Stimulated activated CD8-positive, alpha-beta memory T cell treated with anti-CD3 and anti-CD28 coated beads, Interleukin-4, amount 100 ng/mL, for 1 hour (primary cell): ENCODE measurements at places on chromosomes 1 and 21.

DNA sequence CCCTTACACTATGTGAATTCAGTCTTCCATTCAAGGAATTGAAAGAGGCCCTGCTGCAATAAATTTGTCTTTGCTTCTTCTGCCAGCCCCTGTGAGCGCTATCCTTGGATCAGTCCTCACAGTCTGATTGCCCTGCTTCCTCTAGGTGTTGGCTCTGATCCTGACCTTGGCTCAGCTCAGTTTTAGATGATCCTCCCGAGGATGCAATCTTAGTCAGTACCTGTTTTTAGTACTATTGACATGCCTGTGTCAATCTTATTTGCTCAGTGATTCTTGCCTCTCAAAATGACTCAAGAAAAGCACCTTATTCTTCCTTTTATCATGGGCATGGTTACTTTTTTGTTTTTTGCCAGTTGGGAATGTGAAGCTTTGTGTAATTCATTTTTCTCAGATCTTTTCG, 101.4 kb upstream of the KCNK1 start:
- DNase-seq, result no peak

- no peak for DNase-seq
These were observed 117.5 kb downstream of the TOMM20 start for GRCh38 chr1:235011064-235011598.

DNA sequence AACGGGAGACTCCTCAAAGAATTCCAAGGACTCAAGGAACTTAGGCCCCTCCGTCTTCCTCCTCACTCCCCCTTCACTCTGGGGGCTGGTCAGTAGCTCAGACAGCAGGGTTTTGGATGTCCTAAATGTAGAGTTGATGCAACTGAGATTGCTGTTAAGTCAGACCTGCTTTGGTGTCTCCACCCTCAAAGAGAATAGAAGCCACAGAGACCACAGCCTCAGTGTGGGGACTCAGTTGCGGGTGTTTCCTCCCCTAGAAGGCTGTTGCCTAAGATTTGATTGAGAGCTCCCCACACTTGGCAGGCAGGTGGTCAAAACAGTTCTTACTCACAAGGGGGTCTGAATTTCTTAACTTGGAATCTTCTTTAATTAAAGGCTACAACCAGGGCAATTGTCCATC, 7.6 kb downstream of the MAN1C1 start:
- DNase-seq, result no peak

DNA sequence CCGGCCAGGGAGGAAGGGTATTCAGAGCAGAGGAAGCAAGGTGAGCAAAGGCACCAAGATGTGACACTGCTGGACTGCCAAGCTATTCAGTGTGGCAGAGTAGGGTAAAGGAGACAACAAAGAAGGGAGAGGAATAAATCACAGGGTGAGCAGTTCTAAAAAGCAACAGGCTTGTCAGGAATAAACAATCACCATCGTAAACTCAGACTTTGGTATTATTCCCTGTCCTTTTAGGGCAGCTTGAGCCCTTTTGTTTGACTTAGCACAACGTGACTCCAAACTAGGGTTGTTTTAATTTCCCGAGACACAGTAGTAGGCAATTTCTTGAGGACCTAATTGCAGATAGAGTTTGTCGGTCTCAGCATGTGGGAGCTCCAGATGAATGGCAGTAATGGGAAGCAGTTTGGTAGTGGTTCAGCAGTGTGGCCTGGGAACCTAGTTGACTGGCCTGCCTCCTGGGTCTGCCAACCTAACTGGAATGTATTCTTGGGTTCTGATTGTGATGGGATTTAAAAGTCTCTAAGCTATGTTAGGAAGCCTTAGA, 4.3 kb downstream of the CR1L start:
- no peak for DNase-seq

- DNase-seq, result no peak
These were observed 30.4 kb downstream of the RAP1GAP start for GRCh38 chr1:21638531-21639341.

GRCh38 chr21:36321325-36322082, 1.5 kb downstream of the MORC3 start:
- DNase-seq, result no peak

- no peak for DNase-seq
These were observed 6.3 kb upstream of the TRIM33 start for GRCh38 chr1:114517348-114517747.

DNA sequence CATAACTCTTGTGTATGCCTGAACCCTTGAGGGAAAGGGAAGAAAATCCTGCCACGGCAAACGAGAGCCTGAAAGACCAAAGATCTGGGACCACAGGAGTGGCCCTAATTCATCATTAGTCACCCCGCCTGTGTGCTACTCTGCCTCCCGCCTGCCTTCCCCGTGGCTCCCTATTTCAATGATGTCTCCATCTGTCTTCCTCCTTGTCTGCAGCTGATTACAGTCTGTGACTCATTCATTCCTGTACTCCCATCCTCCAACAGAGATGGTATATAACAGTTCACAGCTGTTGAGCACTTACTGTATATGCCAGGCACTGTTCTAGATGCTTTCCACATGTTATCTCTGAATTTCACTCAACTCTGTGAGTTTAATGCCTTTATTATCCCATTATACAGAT, 96.6 kb downstream of the SEC16B start:
- DNase-seq, result no peak

- DNase-seq, result no peak
These were observed 43.7 kb downstream of the SRSF11 start for GRCh38 chr1:70264839-70265238.

GRCh38 chr1:187018291-187018690, 189.5 kb downstream of the PLA2G4A start:
- DNase-seq, result no peak

GRCh38 chr1:81585371-81585770, 215.4 kb upstream of the ADGRL2 start:
- no peak for DNase-seq

DNA sequence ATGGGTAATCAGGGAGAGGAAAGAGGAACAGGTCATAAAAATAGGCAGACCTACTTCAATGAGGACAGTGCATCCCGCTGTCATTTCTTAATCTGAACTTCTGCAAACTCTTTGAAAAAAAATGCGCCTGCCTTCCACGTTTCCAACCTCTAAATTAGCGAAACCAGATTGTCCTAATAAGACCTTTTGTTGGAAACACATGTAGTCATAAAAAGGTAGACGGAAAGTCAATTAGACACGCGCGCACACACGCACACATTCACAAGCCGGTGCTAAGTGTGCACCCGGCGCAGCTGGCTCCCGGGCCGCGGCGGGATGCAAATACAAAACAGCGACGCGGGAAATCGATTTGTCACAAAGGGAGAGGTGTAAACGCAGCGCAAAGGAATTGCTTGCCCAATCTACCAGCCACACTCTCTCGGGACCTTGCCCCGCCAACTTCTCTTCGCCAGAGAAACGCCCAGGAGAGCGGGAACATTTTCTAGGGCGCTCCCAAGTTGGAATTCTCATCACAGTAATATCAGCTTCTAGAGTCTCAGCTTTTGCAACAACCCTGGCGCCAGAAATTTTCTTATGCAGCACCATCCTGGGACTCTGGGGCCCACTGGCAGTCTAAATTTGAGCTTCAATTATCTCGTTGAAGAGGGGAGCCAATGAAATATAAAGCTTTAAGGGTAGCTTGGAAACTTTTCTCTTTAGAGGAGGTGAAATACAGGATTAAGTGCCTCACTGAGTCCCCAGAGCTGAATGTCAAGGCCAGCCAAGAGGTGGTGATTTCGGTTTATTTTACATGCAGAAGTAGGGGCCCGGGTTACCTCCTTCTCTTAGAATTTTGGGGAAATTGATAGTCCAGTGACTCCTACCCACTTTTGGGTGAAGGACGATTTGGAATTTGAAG, 4.5 kb downstream of the PRRX1 start:
- DNase-seq, result no peak

- no peak for DNase-seq
These were observed 238.4 kb upstream of the DMRTA2 start for GRCh38 chr1:50661626-50662025.

DNA sequence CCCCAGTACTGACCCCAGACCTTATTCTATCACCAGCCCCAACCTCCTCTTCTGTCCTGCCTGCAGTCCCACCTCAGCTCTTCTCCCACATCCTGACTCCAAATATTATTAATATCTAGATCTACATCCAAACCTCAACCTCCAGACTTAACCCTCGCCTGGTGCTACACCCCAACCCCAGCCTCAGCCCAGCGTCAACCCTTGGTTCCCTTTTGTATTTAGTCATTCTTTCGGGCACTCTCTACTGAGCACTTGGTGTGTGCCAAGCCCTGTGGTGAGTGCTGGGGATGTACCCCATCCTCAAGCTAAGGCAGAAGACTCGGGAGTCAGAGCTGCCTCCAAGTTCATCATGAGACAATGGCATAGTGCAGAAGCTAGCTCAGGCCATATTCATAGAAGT, 1.1 kb downstream of the SHISAL2A start:
- no peak for DNase-seq

DNA sequence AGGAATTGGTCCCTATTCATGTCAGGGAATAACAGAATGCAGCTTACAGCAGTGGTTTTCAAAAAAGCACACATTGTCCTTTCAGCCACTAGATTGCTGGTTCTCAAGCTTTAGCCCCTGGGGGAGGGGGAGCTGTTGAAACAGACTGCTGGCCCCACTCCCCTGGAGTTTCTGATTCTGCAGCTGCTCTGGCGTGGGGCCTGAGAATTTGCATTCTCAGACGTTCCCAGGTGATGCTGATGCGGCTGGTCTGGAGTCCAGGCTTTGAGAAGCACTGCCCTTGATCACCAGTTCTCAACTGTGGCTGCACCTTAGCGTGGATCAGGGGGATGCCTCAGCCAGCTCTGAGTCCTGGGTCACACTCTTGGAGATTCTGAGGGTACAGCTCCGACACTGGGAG, 62.7 kb upstream of the LAPTM5 start:
- no peak for DNase-seq

DNA sequence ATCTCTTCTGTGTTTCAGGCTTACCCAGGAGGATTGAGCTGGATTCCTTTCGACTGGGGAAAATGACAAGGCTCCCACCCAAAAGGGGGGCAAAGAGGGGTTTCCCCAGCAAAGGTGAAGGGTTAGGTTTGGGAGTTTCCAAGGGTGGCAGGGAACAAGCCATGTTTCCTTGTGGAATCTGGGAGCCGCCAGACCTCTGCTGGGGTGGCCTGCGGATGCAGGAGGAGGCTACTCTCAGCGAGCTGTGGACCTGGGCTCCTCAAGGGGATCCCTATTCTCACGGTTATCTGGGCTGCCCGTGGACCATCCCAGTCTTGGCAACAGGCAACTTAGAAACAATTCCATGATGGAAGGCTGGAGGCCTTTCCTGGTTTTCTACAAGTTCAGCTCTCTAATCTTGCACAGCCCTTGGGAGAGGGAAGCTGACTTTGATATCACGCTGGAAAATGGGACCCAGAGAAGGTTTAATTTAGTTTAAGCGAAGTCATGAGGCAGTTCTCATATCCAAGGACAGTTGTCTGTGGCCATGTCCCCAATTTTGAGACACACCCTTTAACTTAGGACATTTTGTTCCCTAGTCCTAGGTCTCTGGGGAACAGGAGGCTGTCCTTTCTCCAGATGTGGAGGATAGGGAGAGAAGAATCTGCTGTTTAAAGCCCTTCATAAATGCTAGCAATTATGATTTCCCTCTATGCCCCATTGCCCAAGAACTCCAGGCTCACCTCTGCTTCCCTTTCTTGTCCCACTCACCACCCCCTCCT, 24.7 kb upstream of the STUM start:
- no peak for DNase-seq

- no peak for DNase-seq
These were observed 6.4 kb upstream of the KIF14 start for GRCh38 chr1:200626853-200627534.

GRCh38 chr21:36654796-36655325, 44.1 kb upstream of the SIM2 start:
- DNase-seq, result no peak

GRCh38 chr1:21930080-21930571, 7.0 kb downstream of the HSPG2 start:
- DNase-seq, result no peak

DNA sequence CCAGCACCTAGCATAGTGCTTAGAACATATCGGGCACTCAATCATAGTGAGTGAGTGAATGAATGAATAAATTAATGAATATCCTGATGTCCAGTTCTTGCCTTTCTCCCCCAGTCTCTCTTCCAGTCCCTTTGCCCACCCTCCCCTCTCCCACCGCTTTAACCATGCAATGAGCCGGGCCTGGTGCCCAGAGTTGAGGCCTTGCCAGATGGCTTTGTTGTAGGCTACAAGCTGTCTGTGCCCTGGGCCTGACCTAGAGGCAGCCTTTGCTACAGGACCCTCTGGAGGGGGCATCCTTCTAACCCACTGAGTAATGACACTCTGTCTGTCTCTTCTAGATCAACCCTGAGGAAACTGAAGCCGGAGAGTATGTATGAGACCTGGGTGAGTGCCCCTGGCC, 6.9 kb downstream of the CASQ1 start:
- no peak for DNase-seq

- DNase-seq, result no peak
These were observed 59.3 kb upstream of the NTPCR start for GRCh38 chr1:232891071-232891470.

GRCh38 chr1:155026154-155026553, 7.4 kb downstream of the DCST2 start:
- no peak for DNase-seq

DNA sequence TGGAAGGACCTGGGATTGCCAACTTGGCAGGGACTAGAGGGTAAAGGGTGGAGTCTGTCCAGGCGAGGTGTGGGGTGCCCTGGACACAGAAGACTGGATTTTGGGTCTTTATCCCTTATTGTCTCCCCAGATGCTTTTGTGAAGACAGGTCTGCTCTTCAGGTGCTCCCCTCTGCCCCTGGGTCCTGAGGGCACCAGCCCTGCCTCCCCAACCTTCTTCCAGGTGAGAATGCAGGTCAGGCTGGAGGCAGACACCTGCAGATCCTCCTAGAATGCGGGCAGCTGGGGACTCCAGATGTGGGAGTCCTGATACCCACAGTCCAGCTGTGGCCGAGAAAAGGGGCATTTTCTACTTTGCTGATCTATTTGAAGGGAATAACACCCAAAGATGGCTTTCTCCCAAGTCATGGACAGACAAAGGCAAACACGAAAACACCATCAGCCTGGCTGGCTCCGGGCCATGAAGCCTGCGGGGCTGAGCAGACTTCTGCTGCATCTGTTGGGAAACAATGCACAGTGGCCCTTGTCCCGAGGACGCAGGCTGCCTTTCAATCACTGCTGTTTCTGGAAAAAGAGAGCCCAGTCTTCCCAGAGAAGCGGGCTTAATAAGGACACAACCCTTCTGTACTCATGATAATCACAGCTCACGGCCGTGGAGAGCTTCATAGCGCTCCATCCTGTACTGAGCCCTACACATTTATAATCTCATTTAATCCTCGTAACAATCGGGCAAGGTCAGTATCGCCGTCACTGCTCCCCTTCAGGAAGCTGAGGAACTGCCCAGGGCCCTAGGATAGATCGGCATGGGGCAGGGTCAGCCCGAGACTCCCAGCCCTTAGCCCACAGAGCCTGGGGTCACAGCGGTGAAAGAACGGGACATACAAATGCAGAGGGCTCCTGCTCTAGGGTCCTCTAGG, 62.0 kb upstream of the ABCG1 start:
- no peak for DNase-seq

DNA sequence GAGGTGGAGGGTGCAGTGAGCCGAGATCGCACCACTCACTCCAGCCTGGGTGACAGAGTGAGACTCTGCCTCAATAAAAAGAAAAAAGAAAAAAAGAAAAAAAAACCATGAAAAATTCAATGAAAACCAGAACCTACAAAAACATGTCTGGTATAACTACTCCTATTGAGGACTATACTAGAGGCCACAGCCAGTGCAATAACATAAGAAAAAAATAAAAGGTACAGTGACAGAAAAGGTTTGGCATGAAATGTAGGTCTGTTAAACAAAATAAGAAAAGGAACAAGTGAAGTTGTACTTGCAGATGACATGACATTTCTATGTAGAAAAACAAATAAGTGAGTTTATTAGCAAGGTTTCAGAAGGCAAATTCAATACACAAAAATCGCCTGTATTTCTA, 8.2 kb downstream of the NADK start:
- no peak for DNase-seq
